ENCODE measurements at places on chromosomes 13 and 19.

DNA sequence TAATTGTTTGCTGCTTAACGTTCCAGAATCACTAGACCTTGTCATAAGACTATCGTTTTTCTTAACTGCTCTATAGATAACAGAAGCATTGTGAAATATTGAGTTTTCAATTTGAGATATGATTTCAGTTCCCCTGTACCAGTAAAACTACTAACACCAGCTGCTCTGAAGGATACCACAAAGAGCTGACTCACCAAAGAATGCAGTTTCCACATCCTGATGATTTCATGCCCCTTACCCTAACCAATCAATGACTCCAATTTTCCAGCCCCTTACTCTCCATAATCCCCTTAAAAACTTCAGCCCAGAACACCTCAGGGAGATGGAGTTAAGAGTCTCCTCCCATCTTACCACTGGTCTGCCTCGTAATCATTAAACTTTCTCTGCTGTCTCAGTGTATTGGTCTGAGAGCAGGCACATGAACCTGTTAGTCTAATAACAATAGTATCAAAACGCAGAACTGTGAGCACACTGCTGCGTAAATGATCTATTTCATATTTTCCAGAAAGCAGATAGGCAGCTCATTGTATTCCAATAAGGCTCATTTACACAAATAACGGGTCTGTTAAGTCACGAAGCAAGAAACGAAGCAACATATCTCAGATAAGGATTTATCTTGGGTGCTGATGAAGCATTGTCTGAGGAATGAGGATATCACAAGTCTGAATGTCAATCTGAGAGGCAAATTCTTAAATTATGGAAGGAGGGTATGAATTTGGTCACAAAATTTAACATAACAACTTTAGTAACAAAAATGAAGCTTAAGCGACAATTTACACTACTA is 14.1 kb upstream of the CCNA1 start:
- DNase-seq = peak; percentile 87

- DNase-seq = no peak
These were observed 12.8 kb downstream of the N4BP2L2 start for GRCh38 chr13:32525766-32526165.

DNA sequence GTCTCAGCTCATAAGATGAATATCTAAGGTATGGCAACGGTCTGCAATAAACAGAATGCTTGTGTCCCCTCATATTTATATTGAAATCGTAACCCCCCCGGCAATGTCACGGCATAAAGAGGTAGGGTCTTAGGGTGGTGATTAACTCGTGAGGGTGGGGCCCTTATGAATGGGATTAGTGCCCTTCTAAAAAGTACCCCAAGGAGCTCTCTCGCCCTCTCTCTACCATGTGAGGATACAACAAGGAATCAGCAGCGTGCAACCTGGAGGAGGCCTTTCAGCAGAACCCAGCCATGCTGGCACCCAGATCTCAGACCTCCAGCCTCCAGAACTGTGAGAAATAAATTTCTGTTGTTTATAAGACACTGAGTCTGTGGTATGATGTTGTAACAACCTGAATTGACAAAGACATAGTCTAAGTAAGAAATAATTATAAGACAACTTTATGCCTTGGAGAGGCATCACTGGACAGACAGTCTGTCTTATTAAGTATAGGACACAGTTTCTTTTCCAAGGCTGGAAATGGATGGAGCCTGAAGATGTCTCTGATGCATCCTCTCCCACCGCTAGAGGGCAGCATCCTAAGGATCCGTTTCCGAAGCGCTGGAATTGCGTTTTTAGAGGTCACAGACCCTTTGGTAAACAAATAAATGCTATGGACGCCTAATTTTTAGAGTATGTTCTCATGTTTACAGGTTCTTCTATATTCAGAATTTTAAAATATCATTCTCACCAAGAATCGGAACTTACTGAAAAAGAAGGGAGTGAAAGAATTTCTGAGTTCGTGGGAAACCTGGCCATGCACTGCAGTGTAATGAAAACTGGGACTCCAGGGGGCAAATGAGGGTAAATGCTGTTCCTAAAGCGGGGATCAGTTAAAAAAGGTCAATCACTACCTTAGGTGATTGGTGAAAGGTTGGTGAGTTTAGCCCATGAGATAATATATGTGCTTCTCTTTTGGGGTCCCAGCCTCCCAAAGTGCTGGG is 13.3 kb upstream of the LEUTX start:
- peak; percentile 21 for DNase-seq

GRCh38 chr19:49852631-49853126 is 1.7 kb downstream of the PTOV1 start:
- DNase-seq = no peak

- no peak for DNase-seq
These were observed 82.2 kb downstream of the MIPEP start for GRCh38 chr13:23806874-23807526.

DNA sequence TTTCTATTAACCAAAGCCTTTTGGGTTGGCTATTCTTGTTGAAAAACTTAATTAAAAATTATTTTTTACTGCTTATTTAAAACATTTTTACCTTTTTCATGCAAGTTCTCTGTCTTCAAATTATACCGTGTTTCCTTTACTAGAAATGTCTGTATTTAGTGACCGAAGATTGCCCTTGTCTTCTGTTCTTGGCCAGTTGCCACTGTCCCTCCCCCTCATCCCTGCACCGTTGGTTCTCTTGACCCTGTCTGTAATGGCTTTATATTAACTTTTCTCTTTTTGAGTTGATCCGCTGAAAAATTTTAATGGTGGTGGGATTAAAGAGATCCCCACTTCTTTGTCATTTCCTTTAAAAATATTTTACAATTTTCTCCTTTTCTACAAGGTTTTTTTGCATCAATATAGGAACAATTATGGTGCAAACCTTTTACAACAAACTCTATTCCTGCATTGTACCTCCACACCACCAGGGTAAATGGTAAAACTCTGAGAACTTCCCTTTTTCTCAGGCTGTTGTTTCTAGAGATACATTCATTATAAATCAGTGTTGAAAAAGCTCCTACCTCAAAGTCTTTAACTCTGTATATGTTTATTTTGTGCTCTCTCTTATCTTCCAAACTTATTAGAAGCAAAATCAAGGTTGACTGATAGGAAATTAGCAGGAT is 12.9 kb upstream of the RNF113B start:
- no peak for DNase-seq

DNA sequence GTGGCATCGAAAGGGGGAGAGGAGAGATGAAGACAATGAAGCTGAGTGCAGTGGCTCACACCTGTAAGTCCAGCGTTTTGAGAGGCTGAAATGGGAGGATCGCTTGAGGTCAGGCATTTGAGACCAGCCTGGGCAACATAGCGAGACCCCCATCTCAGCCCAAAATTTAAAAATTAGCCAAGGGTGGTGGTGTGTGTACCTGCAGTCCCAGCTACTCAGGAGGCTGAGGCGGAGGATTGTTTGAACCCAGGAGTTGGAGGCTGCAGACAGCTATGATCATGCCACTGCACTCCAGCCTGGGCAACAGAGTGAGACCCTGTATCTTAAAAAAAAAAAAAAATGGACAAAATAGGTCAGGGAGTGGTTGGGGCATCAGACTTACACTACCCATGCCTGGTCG is 7.6 kb downstream of the RDH8 start:
- no peak for DNase-seq

- no peak for DNase-seq
These were observed 17.1 kb downstream of the NUMBL start for GRCh38 chr19:40673397-40673796.

DNA sequence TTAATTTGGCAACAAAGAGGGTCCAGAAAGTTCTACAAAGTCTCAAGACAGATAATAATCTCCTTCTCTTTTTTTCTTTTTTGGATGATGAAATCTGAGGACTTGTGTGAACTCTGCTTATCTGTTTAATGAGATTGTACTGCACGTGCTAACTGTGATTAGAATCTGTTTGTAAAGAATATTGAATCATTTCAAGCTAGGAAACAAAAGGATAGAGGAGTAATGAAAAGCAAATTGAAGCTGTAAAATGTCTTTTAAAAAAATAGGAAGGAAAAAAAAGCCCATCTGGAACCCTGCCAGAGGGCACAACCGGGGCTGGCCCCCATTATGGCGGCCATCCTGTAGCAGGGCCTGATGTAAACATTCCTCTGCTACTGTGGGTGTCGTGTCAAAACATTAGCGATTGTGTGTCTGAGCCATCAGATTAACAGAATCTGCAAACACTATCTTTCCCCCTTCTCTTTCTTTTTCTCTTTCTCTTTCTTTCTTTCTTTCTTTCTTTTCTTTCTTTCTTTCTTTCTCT is 83.0 kb downstream of the FLT1 start:
- DNase-seq = no peak

- DNase-seq = no peak
These were observed 39.4 kb upstream of the TPM4 start for GRCh38 chr19:16036941-16037340.

- no peak for DNase-seq
These were observed 17.1 kb upstream of the LATS2 start for GRCh38 chr13:21078501-21078900.

All from PC-9 (cell line).